ENCODE measurements at places on chromosomes 6 and 20. TPM values are rescaled to one million over a fixed set of nuclear protein-coding genes. Genes with fewer than 3 reads are reported as not detected.

Gene C6orf118
- not detected for total RNA-seq

Gene PRL
- total RNA-seq: not detected

Gene OTOR
- not detected for total RNA-seq

Gene SSTR4
- total RNA-seq: not detected

Gene MAP7
- total RNA-seq: 30.8 TPM

Gene ADTRP
- 17.6 TPM for total RNA-seq

Gene RAMACL
- total RNA-seq: 1.6 TPM

Gene CCN6
- total RNA-seq: not detected

Gene TP53TG5
- not detected for total RNA-seq

Gene PNPLA1
- 0.26 TPM for total RNA-seq

Gene RAB44
- total RNA-seq: under 0.01 TPM

Gene ABHD16B
- not detected for total RNA-seq

Gene HRH3
- not detected for total RNA-seq

Gene THBD
- 21.4 TPM for total RNA-seq

Gene SLC35F1
- total RNA-seq: not detected

Gene BPIFA1
- total RNA-seq: not detected

Gene VIP
- total RNA-seq: under 0.01 TPM

Gene IMPG1
- not detected for total RNA-seq

Gene OVOL2
- total RNA-seq: 27.6 TPM

Gene TBX18
- total RNA-seq: 1.3 TPM

Gene PSORS1C1
- total RNA-seq: 6.3 TPM

Gene ADGRF4
- 17.9 TPM for total RNA-seq

Gene DEFB124
- not detected for total RNA-seq

Gene SAPCD1
- 1.3 TPM for total RNA-seq

Gene SIRPD
- total RNA-seq: not detected

Gene RAET1G
- total RNA-seq: 45.0 TPM

Gene AIF1
- not detected for total RNA-seq

Gene SIRPG
- not detected for total RNA-seq
